ENCODE measurements at places on chromosomes 12 and 14.

DNA sequence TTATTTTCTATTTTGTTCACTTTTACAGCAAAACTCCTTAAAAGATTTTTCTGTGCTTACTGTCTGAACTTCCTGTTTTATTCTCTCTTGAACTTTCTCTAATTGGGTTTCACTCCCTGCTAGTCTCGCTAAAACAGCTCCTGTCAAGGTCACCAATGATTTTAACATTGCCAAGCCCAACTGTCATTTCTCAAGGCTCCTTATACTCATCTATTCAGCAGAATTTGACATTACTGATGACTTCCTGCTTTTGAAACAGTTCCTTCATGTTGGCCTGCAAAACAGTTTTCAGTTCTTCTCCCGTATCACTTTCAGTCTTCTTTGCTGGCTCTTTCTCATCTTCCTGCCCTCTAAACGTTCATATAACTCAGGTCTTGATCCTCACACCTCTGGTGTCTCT lies 268.5 kb upstream of the USP15 start:
- DNase-seq: no peak

GRCh38 chr12:122875590-122876220 lies 20.2 kb downstream of the VPS37B start:
- DNase-seq: no peak

DNA sequence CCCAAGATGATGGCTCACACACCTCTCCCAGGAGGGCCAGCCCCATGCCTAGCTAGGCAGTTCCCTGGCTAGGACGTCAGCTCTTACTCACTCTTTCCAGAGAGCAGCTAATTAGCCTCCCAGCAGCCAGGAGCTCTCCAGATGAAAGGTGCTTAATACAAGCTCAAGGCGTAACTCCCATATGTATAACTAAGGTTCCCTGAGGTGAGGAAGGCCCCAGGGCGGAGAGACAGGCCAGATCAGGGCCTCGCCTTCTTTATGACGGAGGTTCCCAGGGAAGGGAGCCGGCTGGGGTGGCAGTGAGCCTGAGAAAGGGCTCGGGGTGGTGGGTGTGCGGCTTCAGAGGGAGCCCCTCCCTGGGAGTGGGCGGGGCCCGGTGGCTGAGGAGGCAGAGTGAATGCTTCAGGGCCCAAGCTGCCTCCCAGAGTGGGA lies 26.4 kb upstream of the ZFP36L1 start:
- no peak for DNase-seq

DNA sequence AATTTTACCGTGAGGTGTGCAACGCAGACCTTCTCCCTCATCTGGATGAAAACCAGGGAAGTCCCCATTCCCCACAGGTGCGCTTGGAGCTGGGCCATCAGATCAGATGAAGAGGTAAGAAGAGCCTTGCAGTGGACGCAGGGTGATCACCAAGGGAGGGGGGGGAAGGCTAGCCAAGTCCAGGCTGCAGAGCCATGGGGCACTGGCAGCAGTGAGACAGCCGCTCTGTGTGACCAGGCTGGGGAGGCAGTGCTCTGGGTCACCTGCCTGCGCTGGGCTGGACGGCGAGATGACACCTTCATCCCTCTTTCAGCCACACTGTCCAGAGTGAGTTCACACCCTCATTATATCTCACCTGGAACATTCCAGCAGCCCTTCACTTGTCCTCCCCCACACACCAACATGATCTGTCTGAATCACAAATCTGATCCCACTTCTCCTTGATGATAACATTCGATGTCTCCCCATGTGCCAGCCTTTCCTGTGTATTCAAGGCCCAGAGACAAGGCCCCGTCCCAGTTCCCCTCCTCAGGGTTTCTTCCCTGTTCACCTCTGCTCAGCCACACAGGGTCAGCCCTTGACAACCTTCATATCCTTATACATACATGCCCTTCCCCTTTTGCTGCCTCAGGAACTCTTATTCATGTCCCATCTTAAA lies 65.9 kb upstream of the VASH1 start:
- no peak for DNase-seq

DNA sequence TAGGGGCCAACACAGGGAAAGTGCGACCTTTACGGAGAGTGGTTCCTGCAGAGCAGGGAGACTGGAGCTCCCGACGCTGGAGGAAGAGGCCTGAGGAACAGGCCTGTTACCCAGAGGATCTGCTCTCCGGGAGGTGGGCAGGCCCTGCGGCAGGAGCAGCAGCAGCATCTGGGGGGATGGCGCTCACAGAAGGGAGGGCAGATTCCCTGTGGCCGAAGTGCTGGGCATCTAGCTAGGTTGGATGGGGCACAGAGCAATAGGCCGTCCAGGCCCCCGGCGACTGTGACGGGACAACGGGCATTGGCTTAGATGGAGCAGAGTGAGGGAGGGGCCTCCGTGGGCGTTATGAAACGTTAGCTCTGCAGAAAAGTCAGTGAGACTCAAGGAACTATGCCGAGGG lies 135.6 kb downstream of the PIWIL1 start:
- DNase-seq: no peak

GRCh38 chr14:98580131-98580678 lies 691.8 kb downstream of the BCL11B start:
- peak; percentile 10 for DNase-seq

DNA sequence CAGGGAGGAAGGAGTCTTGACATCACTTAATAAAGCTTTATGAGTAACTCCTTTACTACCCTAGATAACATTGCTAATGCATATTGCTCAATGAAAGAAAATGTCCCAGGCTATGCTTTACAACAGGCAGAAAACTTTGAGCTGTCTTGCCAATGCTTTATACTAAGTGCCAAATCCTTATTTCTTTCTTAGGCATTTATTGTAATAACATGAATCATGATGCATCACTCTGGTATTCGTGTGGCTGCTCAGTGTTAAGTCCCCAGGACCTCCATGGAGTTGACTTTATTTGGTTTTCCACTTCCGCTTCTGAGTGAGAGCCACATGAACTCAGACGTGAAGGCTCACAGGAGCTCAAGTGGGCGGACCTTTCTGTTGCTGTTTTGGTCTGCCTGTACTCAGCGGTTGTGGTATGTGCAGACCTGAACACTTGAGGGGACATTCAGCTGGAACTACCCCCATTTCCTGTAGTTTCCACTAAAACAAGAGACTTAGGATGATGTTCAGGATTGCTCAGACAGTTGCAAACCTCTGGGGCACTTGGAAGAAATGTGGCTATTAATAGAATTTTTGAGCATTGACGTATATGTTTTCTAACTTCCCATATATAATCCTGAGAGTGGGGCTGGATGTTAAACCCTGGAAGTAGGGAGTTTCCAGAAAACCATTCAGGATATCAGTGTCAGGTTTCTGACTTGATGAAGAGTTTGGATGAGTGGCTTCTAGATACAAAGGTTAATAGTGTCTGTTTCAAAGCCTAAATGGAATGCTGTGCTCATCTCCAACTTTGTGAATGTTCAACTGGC lies 258.6 kb downstream of the MSRB3 start:
- DNase-seq: no peak

DNA sequence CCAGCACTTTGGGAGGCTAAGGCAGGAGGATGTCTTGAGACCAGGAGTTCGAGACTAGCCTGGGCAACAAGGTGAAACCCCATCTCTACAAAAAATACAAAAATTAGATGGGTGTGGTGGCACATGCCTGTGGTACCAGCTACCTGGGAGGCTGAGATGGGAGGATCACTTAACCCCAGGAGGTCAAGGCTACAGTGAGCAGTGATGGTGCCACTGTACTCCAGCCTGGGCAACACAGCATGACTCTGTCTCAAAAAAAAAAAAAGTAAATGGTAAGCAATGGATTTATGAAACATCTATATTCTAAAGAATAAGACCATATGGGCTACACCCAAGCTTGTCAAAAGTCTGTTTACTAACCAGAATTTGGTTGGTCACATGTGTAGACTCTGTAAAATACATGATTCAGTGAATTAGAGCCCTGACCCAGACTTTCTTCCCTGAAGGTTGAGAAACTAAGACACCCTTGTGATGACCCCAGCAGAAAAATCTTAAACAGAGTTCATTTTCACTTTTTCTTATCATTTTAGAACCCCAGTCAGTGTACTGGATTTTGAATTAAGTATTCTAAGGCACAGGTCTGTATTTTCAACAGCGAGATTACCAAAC lies 12.1 kb downstream of the FGD6 start:
- DNase-seq: no peak

GRCh38 chr14:90555126-90556011 lies 158.5 kb downstream of the CALM1 start:
- no peak for DNase-seq

- no peak for DNase-seq
Measured at GRCh38 chr14:52974406-52974805, 23.6 kb upstream of the FERMT2 start.

DNA sequence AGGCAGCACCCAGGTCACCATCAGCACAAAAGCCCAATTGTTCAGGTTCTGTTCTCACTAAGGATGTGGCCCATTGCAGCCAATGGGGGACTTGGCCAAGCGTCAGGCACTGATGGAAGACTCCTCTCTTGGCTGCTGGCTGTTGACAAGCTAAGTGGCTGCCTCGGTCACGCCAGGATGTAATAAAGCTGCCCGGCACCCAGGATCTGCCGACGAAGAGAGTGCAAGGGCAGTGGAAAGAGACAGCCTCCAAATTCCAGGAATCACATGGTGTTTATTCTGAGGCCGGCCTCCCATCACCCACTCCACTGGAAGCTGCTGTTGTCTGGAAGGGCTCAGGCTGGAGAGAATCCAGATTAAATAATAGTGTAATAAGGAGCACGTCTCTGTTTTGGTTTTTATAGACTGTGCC lies 451.8 kb upstream of the TBX3 start:
- DNase-seq: no peak

GRCh38 chr12:86710109-86710508 lies 453.9 kb upstream of the MGAT4C start:
- DNase-seq: no peak

GRCh38 chr14:99284254-99285004 lies 12.4 kb upstream of the BCL11B start:
- no peak for DNase-seq

DNA sequence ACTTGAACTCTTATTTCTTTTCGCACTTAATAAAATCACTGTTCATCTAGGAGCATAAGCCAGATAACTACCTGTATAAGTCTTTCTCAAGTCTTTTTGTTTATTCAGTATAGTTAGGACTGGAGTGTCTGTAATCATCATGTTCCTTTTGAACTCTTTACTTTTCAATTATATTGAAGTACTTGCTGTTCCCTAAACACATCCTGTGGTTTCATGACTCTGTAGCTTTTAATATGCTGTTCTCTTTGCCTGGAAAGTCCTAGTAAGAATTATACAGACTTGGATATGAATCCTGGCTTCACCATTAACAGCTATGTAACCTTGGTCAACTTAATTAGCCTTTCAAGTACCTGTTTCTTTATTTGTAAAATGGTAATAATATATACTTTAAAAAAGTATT lies 88.2 kb downstream of the CCDC91 start:
- no peak for DNase-seq

GRCh38 chr14:93674343-93674742 lies 113.9 kb downstream of the PRIMA1 start:
- DNase-seq: no peak

DNA sequence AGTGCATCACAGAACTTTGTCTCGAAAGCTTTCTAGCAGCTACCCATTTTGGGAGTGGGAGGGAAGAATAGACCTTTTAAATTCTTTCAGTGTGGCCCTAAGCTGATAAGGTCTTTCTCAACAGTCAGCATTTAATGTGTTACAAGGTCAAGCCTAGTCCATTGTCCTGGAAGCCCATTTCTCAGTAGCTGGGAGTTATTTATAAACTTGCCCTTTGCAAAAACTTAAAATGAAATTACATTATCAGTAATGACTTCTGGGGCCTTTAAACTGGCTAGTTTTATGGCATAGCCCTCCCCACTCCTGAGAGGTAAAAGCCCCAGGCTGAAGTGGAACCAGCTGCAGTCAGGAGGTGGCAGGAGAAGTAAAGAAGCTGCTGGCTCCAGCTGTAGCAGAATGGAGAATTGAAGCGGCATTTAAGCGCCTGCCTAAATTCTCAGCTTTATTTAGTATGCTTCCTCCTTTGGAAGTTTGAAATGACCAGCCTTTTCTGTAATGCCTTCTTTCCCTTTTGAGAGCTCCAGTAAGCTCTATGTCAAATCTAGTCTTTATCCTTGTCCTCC lies 12.4 kb downstream of the COPZ1 start:
- no peak for DNase-seq

GRCh38 chr14:47438650-47439140 lies 236.7 kb downstream of the MDGA2 start:
- peak; percentile 65 for DNase-seq

- DNase-seq: no peak
Measured at GRCh38 chr14:95208598-95208997, 51.3 kb upstream of the DICER1 start.

DNA sequence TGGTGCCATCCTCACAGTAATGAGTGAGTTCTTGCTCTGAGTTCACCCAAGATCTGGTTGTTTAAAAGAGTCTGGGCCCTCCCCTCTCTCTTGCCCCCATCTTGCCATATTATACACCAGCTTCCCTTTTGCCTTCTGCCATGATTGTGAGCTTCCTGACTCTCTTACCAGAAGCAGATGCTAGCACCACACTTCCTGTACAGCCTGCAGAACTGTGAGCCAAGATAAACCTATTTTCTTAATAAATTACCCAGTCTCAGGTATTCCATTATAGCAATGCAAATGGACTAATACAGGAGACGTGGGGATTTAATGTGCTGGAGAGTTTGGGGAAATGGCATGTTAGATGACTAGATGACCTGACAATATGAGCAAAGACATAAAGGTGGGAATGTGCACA lies 12.8 kb downstream of the SLC4A8 start:
- no peak for DNase-seq

All from SK-N-MC (cell line).